ENCODE measurements at places on chromosomes 3 and 15.

- no peak for DNase-seq
Measured at GRCh38 chr3:14988988-14989394, 41.6 kb downstream of the NR2C2 start.

DNA sequence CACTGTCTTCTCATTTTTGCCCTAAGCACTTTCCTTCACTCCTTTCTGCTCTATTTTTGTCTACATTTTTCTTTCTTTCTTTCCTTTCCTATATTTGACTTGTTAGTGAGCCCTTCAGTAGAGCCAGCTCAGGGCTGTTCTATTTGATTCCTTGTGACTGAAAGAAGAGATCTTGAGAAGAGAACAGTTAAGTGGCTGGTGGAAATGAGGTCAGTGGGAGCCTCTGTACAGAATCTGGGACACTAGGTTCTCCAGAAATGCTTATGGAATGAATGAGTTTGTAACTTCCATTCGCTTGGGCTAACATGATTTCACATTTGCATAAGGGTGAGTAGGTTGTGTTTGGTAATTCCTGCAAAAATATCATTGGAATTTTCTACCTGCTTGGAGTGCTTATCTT lies 45.6 kb downstream of the CACNA2D3 start:
- no peak for DNase-seq

DNA sequence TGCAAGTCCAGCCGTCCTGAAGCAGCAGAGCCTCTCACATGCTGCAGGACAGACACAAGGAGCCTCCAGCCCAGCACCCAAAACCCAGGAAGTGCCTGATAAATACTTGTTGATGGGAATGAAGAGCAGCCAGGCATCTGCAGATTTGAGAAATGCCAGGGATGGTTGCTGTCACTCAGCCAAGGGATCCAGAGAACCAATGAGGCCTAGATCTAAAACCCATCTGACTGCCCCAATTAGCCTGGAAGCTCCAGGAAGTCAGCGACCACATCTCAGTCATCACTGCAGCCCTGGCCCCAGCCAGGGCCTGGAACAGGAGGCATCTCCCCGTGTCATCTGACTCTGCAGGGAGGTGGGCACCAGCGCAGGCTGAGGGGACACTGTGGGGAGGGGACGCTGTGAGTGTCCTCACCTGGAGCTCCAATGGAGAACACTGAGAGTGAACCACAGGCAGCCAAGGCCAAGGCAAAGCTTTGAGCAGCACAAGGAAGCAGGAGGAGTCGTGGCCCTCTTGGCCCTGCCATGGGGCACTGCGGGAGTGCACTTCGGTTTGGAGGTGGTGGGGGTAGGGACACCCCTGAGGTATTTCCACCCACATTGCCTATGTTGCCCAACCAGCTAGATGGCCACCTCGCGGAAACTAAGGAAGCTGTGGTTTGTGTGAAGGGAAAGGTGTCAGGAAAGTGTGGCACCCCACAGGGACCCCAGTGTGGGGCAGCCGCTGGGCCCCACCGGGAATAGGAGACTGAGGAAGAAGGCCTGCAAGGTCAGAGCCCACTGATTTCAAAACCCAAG lies 229.5 kb downstream of the VPS13C start:
- DNase-seq, result no peak

DNA sequence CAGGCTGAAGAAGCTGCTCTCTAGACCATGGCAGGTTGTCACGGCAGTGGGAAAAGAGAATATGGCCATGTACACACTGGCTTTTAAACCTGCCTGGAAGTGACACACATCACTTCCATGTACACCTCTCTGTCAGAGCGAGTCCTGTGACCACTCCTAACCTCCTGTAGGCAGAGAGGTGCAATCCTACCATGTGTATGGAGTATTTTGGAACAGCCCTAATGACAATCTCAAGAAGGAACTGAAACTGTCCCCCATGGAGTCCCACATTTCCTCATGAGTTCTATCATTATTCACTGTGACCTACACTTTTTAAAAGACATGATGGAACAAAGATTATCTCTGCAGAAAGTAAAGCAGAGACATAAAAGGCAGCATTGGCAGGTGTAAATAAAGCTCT lies 153.4 kb upstream of the PFN2 start:
- DNase-seq, result no peak

GRCh38 chr15:55434989-55435825 lies 26.9 kb downstream of the PIERCE2 start:
- peak; percentile 19 for DNase-seq

- DNase-seq, result no peak
Measured at GRCh38 chr3:119019767-119020518, 14.7 kb downstream of the IGSF11 start.

DNA sequence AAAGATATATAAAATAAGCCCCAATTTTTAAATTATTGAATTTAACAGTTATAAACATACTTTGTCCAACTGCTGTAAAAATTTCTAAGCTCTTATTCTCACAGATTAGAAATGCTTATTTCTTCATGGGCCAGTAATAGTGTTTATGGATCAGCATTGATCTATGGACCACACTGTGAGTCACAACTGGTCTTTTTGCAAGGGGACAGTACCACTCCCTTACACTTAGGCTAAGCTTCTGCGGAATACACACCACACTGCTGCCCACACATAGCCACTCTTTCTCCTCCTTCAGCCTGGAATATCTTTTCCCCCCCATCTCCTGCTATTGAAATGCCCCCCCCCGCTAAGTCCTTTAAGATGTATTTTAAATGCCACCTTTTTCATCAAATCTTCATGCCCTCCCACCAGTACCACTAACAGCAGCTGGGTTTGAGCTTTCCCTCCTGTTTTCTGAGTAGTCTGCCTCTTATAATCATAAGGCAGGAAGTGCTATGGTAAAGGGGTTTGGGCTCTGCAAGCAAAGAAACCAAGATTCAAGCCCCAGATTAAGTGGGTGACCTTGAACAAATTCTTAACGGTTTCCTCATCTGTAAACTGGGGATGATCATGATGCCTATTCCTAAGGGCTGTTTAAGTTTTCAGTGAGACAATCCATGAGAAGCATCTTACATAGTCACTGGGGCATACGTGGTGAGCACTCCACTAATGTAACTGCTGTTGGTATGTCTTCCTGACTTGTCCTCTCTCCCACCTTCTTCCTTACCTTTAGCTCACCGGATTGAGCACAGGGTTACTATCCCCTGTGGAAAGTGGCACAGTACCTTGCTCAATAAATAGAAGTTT lies 69.2 kb downstream of the DCUN1D1 start:
- DNase-seq, result no peak

- no peak for DNase-seq
Measured at GRCh38 chr15:36601497-36601932, 22.1 kb downstream of the CDIN1 start.

DNA sequence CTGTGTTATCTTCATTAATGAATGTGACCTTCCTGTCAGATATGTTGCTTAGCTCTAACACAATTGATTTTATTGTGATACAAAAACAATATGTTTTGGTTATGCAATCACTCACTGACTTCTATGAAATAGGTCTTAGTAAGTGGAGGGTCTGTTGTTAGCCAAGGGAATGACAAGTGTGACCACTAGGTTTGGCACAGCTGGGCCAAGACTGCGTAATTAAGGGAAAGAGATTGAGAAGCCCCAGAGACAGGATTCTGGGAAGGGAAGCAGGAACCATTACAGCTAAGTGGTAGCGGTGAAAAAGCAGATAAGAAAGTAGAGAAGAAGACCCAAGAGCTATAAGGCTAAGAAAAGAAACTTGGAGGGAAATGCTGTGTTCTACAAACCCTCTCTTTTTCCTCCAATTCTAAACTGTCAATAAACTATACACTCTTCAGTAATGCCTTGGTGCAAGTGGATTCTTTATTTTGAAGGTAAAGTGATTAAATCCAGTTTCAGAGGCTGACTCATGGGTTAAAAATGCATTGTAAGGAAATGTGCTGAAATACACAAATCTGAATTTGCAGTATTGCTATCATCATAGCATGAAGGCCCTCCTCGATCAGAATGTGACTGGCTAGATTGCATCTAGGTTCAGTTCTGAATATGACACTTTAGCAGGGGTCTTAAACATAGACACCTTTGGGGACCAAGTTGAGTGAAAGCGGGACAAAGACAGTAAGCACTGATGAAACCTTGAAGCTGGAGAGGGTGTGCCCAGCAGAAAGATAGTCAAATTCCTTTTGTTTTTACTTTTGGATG lies 26.1 kb downstream of the KCNMB2 start:
- DNase-seq, result no peak

- no peak for DNase-seq
Measured at GRCh38 chr3:129534428-129535027, 6.1 kb downstream of the RHO start.

- no peak for DNase-seq
Measured at GRCh38 chr15:94523873-94524272, 292.5 kb downstream of the MCTP2 start.

DNA sequence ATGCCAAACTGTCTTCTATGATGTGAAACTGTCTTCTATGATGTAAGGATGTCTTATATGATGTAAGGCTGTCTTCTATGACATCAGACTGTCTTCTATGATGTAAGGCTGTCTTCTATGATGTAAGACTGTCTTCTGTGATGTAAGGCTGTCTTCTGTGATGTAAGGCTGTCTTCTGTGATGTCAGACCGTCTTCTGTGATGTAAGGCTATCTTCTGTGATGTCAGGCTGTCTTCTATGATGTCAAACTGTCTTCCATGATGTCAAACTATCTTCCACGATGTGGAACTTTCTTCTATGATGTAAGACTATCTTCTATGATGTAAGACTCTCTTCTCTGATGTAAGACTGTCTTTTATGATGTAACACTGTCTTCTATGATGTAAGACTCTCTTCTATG lies 27.9 kb downstream of the MGLL start:
- DNase-seq, result no peak

DNA sequence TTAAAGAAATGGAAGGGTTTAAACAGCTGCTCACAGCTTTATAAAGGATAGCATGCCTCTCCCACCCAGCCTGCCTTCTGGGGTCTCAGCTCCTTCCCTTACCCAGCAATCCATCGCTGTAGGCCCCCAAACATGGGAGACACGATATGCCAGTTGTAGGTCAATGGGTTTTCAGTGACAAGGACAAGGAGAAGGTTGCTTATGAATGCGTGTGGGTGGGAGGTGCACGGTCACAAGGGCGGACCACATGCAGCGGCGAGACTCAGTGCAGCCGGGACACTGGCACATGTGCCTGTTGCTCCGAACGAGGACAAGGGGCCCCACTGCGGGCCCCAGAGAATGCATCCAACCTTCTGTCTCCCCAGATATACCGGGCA lies 67.0 kb downstream of the MGLL start:
- DNase-seq, result no peak

DNA sequence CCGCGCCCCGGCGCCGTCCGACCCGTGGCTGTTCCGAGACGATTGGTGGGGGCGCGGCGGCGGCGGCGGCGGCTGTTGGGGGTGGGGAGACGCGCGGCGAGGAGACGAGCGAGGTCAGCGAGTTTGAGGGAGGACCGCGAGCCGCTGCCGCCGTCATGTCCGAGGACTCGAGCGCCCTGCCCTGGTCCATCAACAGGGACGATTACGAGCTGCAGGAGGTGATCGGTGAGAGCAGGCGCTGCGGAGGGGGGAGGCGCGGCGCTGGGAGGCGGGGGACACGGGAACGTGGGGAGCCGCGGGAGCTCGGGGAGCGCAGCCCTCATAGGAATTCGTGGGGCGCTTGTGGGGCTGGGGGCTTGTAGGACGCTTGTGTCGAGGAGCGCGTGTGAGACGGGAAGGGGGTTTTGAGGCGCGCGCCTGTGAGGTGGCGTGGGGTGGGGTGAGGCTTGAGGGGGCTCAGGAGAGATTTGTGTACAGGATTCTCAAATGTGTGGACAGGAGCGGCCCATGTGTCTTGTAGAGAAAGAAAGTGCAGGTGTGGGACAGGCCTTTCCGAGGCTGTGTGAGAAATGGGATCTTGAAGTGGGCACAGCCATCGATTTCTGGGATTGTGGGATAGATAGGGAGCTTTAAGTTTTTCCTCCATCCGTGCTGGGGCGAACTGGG lies 518 bp downstream of the OXSR1 start:
- no peak for DNase-seq

GRCh38 chr3:197362081-197362480 lies 63.7 kb upstream of the DLG1 start:
- DNase-seq, result no peak

GRCh38 chr3:37989821-37990480 lies 635 bp upstream of the VILL start:
- no peak for DNase-seq

- peak; percentile 40 for DNase-seq
Measured at GRCh38 chr15:64809649-64810496, 15.6 kb downstream of the PIF1 start.

- DNase-seq, result no peak
Measured at GRCh38 chr3:41200669-41201021, 1.3 kb downstream of the CTNNB1 start.

DNA sequence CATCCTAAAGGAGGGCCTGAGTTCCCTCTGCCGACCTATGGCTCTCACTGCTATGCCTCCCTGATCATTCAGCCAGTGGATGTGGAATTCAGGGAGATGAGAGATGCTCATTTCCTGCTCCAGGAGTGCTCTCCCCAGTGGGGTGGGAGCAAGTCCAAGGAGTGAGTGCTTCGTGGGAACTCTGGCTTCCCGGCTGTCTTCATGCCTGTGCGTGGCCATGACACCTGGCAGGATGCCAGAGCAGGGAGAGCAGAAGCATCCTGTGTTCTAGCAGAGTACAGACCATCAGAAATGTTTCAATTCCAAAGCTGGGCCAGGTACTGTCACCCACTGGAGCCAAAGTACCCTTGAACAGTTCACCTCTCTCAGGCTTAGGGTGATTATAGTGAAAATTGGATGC lies 45.1 kb downstream of the APH1B start:
- no peak for DNase-seq

DNA sequence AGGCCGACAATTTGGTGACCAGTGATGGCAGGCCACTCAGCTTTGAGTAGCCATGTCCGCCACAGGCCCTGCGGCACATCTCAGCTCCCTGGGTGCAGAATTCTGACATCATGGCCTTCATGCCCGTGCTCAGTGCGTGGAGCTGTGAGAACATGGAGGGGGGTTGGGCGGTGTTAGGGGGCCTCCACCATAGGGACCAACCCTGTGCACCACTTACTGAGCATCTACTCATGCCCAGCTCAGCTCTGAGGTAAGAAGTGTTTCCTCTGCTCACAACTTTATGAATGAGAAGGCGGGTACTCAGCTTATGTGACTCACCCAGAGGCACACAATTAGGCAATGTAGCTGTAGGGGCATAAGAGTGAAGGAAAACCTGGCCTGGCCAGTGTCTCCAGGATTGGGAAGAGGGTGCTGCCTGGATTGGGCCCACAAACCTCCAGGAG lies 10.5 kb downstream of the ACOX2 start:
- DNase-seq, result no peak

GRCh38 chr15:69515508-69515907 lies 62.9 kb downstream of the RPLP1 start:
- no peak for DNase-seq

GRCh38 chr15:66883284-66883911 lies 181.4 kb downstream of the SMAD6 start:
- peak; percentile 50 for DNase-seq

GRCh38 chr3:187746442-187747281 lies 1.4 kb upstream of the BCL6 start:
- DNase-seq, result no peak
